GM23248 (cell line): ENCODE measurements at places on chromosomes 7 and 10. TPM values are rescaled to one million over a fixed set of nuclear protein-coding genes. Genes with fewer than 3 reads are reported as not detected.

Gene HOXA2
- total RNA-seq = not detected in 2 replicates

Gene AFAP1L2
- total RNA-seq = not detected in 2 replicates

Gene IKZF1
- total RNA-seq = not detected in 2 replicates

Gene AZGP1
- not detected in 2 replicates for total RNA-seq

Gene NANOS1
- under 0.01 and 1.3 TPM in 2 replicates for total RNA-seq
